ENCODE measurements at places on chromosomes 2 and 18. TPM values are rescaled to one million over a fixed set of nuclear protein-coding genes. Genes with fewer than 3 reads are reported as not detected.

The MAP3K2 gene
- 9.6 TPM for total RNA-seq

The ECEL1 gene
- not detected for total RNA-seq

The MFSD2B gene
- not detected for total RNA-seq

The PRKAG3 gene
- not detected for total RNA-seq

The ZC3H8 gene
- total RNA-seq = 10.9 TPM

The TMEFF2 gene
- under 0.01 TPM for total RNA-seq

The OSR1 gene
- under 0.01 TPM for total RNA-seq

The AQP4 gene
- not detected for total RNA-seq

The IL1RN gene
- total RNA-seq = not detected

The PRSS56 gene
- total RNA-seq = not detected

The GNLY gene
- not detected for total RNA-seq

The CTAGE1 gene
- not detected for total RNA-seq

The CDH7 gene
- total RNA-seq = under 0.01 TPM

The TBR1 gene
- not detected for total RNA-seq

The DSC2 gene
- 0.13 TPM for total RNA-seq

The GAL3ST2 gene
- total RNA-seq = not detected

The RAPH1 gene
- total RNA-seq = 52.6 TPM

The RBM45 gene
- 18.1 TPM for total RNA-seq

The NYAP2 gene
- total RNA-seq = not detected

The C1QL2 gene
- not detected for total RNA-seq

The KCNJ13 gene
- not detected for total RNA-seq

The KCNF1 gene
- 3.1 TPM for total RNA-seq

The SCN3A gene
- 10.2 TPM for total RNA-seq

The SCN2A gene
- under 0.01 TPM for total RNA-seq

The RND3 gene
- total RNA-seq = 104 TPM

The ITM2C gene
- 119 TPM for total RNA-seq

The SP9 gene
- not detected for total RNA-seq

The SCG2 gene
- total RNA-seq = 0.38 TPM

The DNAH7 gene
- total RNA-seq = 0.06 TPM

The DSG1 gene
- total RNA-seq = not detected

The OSBPL6 gene
- 0.65 TPM for total RNA-seq

The PLB1 gene
- total RNA-seq = under 0.01 TPM

The MYO7B gene
- 0.06 TPM for total RNA-seq

The SNORC gene
- 0.63 TPM for total RNA-seq

The KYNU gene
- 1.1 TPM for total RNA-seq

The LBX2 gene
- 1.3 TPM for total RNA-seq

The STPG4 gene
- total RNA-seq = 0.31 TPM

The PMAIP1 gene
- 22.8 TPM for total RNA-seq

The PROC gene
- total RNA-seq = not detected

The PLCL1 gene
- 2.0 TPM for total RNA-seq

The RAD51AP2 gene
- not detected for total RNA-seq

The GATA6 gene
- total RNA-seq = 0.44 TPM

The REEP1 gene
- 6.8 TPM for total RNA-seq

The ING5 gene
- 28.6 TPM for total RNA-seq

The CCT7 gene
- total RNA-seq = 323 TPM

The ADCYAP1 gene
- not detected for total RNA-seq

The CRACDL gene
- total RNA-seq = 2.9 TPM

The SERPINB10 gene
- not detected for total RNA-seq

The MYL1 gene
- not detected for total RNA-seq

The NT5C1B gene
- total RNA-seq = not detected

The TUBA4B gene
- total RNA-seq = not detected

The MBD2 gene
- 18.0 TPM for total RNA-seq
